Pericardium fibroblast (primary cell): ENCODE measurements at places on chromosomes 2 and 18. TPM values are rescaled to one million over a fixed set of nuclear protein-coding genes. Genes with fewer than 3 reads are reported as not detected.

CD207 gene
- not detected in 2 replicates for total RNA-seq

MSTN gene
- under 0.01 TPM in 1 of 2 replicates, not detected in the other for total RNA-seq

REG1B gene
- not detected in 2 replicates for total RNA-seq

LONRF2 gene
- total RNA-seq: under 0.01 and 1.0 TPM in 2 replicates

VWC2L gene
- not detected in 2 replicates for total RNA-seq

VAMP8 gene
- 5.8 TPM in 1 of 2 replicates, not detected in the other for total RNA-seq

INPP4A gene
- total RNA-seq: 9.9 and 10.5 TPM in 2 replicates
